GM06990 (cell line): ENCODE measurements at places on chromosomes 11 and 22.

- DNase-seq = no peak
Measured at GRCh38 chr11:75349521-75350116, 1.8 kb downstream of the ARRB1 start.

DNA sequence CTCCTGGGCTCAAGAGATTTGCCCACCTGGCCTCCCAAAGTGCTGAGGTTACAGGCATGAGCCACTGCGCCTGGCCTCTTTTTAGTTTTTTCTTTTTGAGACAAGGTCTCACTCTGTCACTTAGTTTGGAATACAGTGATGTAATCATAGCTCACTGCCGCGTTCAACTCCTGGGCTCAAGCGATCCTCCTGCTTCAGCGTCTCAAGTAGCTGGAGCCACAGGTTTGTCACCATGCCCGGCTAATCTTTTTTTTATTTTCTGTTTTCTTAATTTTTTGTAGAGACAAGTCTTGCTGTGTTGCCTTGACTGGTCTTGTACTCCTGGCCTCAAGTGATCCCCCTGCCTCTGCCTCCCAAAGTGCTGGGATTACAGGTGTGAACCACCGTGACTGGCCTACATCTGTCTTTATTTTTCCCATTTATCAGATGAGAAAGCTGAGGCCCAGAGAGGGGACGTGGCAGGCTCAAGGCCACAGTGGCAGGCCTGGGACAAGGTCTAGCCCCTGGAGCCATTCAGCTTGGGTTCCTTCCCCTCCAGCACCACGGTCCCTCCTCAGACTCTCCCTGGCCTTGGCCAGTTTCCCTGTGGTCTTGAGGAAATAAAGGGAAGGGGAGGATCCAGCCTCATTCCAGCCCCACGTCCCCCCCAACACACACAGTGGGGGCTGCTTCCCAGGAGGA is 2.8 kb upstream of the KDELR3 start:
- no peak for DNase-seq

DNA sequence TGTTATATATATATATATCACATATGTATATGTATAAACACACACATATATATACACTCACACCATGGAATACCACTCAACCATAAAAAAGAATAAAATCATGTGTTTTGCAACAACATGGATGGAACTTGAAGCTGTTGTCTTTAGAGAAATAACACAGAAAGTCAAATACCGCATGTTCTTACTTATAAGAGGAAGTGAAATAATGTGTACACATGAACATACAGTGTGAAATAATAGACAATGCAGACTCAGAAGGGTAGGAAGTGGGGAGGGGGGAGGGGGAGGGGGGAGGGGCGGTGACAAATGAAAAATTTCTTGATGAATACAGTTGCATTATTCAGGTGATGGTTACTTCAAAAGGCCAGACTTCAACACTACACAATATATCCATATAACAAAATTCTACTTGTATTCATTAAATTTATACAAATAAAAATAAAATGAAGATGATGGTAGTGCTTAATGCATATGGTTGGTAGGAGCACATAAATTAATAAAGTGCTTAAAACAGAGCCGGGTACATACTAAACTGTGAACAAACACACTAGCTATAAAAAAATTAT is 5.8 kb upstream of the OR5B2 start:
- DNase-seq = peak; percentile 11

DNA sequence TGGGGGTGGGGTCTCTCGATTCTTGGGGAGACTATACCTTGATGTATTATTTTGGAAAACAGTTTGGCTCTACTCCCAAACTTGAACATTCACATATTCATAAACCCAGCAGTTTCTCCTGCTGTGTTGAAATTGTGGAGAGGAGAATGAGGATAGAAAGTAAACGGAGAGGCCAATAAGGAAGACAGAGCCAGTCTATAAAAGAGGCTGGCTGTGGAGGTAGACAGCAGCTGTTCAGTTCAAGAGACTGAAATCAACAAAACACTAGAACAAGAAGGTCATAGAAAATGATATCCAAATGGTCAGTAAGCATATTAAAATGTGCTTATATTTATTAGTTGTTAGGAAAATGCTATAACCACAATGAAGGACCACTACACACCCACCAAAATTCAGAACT is 1.9 kb upstream of the MOGAT2 start:
- DNase-seq = no peak

- no peak for DNase-seq
Measured at GRCh38 chr11:34909955-34910354, 6.2 kb downstream of the APIP start.

GRCh38 chr22:50308597-50308935 is 1.1 kb upstream of the PLXNB2 start:
- peak; percentile 39 for DNase-seq

DNA sequence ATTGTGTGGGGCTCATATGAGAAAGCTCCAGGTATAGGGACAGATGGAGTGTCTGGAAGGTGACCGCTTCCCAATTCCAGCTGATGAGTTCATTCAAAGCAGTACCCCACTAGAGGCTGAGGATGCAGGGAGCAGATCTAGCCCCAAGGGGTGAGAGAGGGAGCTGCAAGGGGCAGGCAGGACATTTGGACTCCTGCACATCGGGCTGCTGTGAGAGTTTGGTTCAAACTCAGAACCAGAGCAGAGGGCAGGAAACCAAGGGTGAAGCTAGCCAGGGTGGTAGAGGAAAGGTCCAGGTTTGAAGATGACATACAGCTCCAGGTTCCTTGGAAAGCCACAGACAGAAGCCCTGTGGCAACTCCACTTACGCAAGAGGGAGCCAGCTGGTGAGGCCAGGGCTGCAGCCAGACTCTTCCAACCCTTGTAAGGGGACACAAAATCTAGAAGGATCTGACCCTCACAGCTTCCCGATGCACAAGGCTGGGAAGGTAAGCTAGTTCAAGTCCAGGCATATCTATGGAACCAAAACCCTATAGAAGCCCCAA is 1.9 kb downstream of the CSNK2A3 start:
- no peak for DNase-seq

DNA sequence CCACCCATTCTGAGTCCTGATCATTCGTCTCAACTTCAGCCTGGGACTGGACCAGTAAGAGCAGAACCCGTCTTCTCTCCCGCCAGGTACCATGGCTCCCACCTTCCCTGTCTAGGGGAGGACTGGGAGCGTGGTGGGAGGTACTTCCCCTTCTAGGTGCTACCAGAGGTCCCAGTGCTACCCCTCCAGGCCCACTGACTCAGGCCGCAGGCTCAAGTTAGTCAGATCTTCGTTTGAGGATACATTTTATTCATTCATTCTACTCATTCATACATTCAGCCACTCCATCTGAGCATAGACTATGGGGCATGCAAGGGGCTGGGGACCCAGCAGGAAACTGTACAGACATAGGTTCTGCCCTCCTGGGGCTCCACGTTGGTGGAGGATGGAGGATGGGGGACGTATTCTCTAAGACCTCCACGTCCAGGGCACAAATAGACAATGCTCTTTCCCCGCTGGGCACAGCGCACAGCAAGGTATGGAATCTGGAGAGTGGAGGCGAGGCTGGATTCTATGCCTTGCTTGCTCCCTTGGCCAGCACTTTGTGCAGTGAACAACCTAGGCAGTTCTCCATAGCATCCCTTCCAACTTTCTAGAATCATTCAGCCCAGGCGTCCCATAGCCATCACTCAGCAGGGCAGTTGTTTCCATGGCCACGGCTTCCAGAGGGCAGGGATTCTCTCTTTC is 1.0 kb upstream of the RAB3IL1 start:
- DNase-seq = no peak

DNA sequence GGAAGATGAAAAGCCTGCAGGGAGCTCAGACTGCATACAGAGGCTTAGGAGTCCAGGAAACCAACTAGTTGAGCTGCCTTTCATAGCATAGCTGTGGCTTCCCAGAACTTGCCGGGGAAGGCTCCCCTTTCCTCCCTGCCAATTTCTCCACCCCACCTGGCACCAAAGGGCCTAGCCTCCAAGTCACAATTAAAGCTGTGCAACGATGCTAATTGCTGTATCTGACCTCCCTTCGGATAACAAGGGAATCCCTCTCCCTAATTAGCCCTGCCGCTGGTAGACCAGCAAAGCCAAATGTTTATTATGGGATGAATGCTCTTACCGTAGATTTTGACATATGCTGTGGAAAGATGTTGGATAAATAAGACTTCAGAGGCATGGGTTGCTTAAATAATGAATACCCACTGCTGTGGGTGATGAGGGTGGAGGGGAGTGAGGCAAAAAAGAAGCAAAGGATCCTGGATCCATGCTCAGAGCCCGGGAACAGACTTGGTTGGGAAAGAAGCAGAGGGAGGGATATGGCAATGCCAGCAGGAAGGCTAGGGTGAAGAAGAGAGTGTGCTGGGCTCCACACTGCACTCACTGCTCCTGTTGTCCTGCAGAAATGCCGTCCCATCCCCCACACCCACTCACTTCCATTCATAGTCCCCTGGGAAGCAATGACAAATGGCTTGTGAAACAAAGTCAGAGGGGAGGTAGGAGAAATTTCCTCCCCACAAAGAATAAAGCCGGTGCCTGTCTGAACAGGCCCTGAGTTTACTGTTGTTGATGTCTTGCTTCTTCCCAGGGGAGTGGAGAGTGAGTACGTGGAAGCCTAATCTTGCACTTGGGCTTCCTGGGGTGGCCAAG is 608.1 kb upstream of the CADM1 start:
- no peak for DNase-seq

DNA sequence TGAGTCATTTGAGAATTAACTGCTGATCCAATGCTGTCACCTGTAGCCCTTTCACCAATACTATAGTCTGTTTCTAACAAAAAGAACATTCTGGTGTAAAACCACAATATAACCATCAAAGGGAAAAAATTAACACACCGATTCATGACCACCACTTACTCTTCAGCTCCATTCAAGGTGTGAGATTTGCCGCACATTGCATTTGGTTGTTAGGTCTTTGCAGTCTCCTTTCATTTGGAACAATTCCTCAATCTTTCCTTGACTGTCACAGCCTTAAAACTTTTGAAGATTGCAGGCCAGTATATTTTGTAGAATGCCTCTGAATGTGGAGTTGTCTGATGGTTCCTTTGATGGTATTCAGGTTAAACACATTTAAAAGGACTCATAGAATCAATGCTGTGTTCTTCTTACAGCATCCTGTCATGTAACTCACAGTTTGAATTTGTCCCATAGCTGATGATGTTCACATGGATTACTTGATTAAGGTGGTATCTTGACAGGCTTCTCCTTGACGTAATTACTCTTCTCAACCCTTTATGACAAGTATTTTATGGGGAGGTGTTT is 63.6 kb downstream of the TNRC6B start:
- DNase-seq = no peak

- DNase-seq = no peak
Measured at GRCh38 chr11:9473408-9473807, 12.6 kb downstream of the ZNF143 start.

- no peak for DNase-seq
Measured at GRCh38 chr22:39289975-39290720, 29.3 kb downstream of the RPL3 start.

- DNase-seq = no peak
Measured at GRCh38 chr11:123103326-123103980, 41.5 kb upstream of the HSPA8 start.

DNA sequence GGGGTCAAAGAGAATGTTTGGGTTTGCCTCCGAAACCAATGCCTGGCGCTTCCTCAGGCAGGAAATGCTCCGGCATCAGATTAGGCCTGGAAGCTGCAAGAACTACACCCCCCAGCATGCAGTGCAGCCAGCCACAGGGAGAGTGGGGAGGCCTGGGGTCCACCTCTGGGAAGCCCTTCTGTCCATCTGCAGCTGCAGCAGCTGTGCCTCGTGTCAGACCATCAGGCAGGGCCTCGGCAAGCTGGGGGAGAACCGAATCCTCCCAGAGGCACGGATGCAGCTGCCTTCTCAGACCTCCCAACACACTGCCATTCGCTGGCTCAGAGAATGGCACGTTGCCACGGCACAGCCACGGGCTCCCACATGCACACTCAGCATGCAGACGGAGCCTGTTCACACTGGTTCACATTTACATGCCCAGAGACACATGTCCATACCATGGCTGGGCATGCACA is 57.4 kb downstream of the NECTIN1 start:
- no peak for DNase-seq

DNA sequence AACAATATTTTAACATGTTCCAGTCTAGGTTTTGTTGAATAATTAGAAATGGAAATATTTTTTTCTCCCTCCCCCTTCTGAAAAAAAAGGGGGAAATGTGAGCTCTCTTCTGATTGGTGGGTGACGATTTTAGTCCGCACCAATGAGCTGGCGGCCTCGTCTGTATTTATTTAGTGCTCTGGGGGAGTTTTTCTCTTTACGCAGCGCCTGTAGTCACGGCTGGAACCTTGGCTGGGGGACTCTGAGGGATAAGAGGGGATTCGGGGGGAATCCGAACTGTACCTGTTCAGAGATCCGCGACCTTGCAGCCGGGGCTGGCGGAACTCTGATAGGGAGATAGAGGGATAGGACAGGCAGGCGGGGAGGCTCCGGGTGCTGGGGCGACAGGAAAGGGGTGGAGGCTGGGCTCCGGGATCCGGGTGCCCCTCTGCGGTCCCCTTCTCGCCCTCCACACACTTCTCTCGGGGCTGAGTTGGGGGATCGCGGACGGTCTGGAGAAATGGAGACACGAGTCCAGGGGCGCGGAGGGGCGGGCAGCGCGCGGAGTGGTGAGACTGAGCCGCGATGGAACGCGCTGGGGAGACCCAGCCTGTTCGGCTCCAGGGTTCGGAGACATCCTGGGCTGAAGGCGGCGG is 99.7 kb upstream of the HSD17B12 start:
- no peak for DNase-seq

DNA sequence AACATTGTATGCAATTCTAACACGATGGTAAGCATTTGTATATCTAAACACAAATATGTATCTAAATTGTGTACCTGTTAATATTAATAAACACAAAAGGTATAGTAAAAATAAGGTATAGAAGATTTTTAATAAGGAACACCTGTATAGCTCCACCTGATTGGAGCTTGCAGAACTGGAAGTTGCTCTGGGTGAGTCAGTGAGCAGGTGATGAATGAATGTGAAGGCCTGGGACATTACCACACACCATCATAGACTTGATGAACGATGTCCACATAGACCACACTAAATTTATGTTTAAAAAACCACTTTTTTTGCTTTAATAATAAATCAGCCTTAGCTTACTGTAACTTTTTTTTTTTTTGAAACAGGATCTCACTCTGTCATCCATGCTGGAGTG is 97.6 kb upstream of the CLMP start:
- DNase-seq = no peak

- no peak for DNase-seq
Measured at GRCh38 chr22:19012308-19012986, 76.4 kb upstream of the PRODH start.
